ENCODE measurements at places on chromosomes 2 and 18.
A peak's percentile ranks its signal among the peaks of the same experiment; 100 is the strongest.

GRCh38 chr2:8534386-8534728 lies 147.5 kb upstream of the ID2 start:
- no peak for DNase-seq

GRCh38 chr2:189561371-189562038 lies 19.1 kb downstream of the SLC40A1 start:
- no peak for DNase-seq

DNA sequence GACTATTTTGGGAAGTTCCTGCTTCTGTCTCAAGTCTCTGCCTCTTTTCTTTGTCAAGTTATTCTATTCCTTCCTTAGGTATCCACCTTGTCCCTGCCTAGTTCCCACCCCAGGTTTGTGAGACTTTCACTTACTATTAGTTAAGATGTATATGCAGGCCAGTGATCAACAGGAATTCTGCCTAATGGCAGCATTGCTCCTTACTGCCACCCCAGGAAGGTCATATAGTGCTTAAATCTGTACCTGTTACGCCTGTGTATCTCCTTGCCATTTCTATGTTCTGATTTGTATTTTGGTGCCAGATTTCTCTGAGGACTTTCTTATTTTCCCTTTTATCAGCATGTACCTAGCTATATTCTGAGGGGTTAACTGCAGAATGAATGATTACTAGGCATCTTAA lies 746.0 kb upstream of the TMEFF2 start:
- no peak for DNase-seq

GRCh38 chr2:974054-974453 lies 23.4 kb downstream of the SNTG2 start:
- DNase-seq: no peak

GRCh38 chr2:10019602-10020400 lies 23.5 kb upstream of the KLF11 start:
- DNase-seq: no peak

DNA sequence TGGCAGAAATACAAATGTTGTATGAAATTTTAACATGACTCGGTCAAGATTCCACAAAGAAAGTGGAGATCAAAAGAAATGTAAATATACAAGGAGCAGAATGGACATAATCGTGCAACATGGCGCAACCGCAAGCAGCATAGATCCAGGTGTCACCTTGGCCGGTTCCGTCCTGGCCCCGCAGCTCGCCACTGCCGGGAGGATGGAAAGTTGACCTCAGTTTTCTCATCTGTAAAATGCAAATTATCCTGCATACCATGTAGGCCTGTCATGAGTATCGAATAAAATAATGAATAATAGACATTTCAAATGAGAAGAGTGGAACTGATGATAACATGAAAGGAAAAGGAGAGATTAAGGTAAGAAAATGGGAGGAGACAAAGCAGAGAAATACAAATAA lies 427.3 kb upstream of the SMIM21 start:
- no peak for DNase-seq

DNA sequence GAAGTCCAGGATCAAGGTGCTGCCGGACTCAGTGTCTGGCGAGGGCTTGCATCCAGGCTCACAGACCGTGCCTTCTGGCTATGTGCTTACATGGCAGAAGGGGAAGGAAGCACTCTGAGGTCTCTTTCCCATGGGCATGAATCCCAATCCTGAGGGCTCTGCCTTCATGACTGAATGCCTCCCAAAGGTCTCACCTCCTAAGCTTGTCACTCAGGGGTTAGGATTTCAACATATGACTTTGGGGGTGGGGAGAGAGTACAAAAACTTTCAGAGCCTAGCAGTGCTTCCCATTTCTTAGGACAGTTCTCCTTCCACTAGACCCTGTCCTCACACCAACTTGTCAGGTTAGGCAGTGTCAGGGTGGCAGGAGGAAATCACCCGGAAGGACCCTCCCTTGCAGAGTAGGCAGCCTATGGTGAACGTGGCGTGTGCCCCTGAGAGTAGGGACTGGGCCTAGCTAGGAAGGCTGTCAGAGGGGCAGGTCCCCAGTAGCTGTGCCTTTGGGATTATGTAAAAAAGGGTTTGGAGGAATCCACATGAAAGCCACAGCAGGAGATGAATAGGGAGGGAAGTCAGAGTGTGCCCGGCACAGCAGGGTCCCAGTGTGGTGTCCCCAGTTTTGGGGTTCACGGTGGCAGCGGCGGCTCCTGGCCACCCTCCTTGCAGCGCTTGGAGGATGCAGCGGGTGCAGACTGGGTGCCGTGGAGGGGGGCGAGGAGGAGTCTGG lies 233.3 kb downstream of the LDLRAD4 start:
- no peak for DNase-seq

DNA sequence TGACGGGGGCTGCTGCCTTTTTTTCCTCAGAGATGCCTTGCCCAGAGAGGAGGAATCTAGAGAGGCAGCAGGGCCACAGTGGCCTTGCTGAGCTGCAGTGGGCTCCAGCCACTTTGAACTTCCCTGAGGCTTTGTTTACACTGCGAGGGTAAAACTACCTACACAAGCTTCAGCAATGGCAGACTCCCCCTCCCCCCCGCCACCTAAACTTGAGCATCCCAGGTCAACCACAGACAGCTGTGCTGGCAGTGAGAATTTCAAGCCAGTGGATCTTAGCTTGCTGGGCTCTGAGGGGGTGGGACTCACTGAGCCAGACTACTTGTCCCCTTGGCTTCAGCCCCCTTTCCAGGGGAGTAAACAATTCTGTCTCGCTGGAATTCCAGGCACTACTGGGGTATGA lies 11.8 kb downstream of the SYT4 start:
- DNase-seq: no peak

DNA sequence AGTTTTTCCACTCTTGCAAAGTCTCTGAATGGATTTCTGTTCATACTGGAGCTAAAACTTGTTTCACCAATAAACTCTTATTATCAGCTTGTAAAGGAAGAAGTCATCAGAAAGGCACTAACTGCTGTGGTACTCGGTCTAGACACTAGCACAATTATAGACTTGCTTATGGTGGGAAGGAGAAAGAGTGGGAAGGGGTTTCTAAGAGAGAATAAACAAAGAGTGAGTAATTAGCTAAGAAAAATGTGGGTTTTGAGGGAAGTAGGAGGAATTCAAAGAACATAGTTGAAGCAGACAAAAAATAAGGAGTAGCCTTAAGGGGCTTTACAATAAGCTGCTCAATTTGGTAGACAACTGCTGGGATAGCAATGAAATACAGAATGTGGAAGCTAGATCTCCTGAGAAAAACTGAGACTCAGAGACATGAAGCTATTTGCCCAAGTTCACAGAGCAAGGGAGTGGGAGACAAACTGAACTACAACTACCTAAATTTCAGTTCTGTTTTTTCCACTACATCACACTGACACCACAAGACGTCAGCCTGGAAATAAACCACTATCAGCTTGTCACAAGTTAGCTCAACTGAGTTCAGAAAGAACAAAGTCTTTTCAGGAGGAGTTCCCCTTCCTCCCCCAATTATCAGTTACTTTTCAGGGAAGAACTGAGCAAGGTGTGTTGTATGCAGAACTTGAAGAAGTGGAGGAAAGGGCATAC lies 59.7 kb downstream of the MAP4K3 start:
- peak; percentile 58 for DNase-seq

DNA sequence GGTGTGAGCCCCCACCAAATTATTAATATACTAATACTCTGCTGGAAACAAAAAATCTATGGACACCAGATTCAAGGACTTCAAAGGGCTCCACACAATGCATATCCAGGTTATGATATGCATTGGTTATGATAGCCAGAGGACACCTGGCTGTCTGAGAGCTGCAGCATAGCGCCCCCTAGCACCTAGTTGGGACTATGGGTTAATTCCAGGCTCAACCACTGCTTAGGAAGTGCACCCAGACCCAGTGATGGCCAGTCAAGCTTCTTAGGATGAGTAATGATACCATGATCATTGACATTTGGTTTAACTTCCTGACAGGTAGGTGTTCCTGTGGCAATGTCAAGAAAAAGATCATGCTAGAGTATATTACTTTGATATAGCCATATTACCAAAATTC lies 3.8 kb upstream of the FRZB start:
- DNase-seq: no peak

Data from pons (tissue), 1 donor.